Inflammatory macrophage treated with lipopolysaccharide for 1 hour (primary cell): ENCODE measurements at places on chromosomes 1 and 21.

DNA sequence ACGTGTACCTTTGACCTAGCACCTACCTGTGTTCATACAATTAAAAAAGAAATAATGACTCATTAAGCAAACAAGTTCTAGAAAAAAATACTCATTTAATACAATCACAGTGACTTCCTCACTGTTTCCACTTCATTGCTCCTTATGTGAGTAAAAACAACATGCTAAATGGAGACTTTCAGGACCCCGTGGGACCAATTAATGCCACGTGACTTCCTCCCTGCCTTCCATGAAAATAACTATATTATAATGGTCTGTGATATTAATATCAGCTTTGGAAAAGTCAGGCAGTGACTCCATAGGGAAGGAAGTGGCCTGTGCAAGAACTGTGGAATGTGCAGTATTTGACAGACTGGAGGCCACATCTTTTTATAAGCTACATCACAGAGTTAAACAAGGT, 337.8 kb downstream of the HLX start:
- DNase-seq = no peak

DNA sequence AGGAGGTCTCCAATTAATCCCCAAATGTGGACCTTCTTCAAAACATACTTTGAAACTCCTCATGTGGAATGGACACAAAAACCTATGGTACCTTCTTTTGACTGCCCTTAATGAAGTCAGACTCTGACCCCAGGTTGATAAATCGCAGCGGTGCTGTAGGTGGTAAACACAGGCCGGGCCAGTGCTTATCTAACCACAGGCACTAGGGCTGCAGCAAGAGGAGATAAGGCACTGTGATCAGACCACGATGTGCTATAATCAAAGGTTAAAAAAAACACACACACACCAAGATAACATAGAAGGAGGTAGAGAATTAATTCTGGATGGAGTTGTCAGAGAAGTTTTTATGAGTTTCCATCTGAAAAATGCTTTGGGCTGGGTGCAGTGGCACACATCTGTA, 52.3 kb upstream of the SIPA1L2 start:
- no peak for DNase-seq

GRCh38 chr1:29832936-29833335, 596.6 kb downstream of the PTPRU start:
- DNase-seq = no peak

- DNase-seq = no peak
Observed at GRCh38 chr21:20662514-20662913, 335.7 kb upstream of the NCAM2 start.

- DNase-seq = no peak
Observed at GRCh38 chr1:225691861-225692516, 39.1 kb upstream of the ENAH start.

GRCh38 chr21:35231090-35231489, 182.0 kb upstream of the RUNX1 start:
- no peak for DNase-seq

DNA sequence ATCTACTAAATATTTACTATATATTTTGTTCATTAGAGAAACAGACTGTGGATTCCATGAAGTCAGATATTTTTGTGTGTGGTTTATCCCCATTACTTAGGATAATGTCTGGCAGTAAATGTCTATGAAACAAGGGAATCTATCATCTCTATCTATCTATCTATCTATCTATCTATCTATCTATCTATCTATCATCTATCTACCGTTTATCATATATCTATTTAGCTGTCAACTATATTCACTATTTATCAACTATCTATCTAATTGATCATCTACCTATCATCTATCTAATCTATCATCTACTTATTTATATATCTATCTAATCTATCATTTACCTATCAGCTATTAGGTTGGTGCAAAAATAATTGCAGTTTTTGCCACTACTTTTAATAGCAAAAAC, 255.7 kb downstream of the GRIK1 start:
- DNase-seq = no peak

DNA sequence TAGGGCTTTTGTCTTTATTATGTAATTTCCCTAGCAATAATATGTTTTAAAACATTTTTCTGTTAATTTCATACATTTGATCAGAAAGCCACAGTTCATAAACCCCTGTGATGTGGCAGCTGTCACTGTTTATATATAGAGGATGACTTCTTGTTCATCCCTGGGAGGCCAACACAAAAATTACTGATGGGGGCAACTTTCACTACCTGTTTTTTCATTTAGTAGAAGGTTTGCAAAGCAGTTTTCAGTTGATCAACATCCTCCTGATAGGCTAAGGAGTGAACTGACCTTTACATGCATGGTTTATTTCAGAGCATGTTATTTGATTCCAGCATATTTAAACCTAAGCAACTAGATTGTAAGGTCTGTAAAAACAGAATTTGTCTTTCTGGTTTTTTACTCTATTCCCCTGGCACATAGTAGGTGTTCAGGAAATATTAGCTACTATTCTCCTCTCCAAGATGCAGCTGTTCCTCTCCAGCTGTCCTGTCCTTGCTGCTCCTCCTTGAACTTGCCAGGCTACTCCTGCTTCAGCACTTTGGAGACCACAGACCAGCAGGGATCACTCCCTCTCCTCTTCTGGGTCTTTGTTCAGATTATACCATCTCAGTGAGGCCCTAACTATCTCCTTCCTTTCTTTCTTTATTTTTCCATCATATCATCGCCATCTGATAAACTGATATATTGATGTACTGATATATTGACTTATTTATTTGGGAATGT, 54.7 kb downstream of the ROR1 start:
- DNase-seq = no peak

- no peak for DNase-seq
Observed at GRCh38 chr1:89999628-90000027, 4.7 kb downstream of the ZNF326 start.

- DNase-seq = peak; percentile 39
Observed at GRCh38 chr1:59903141-59903754, 23.3 kb downstream of the CYP2J2 start.

GRCh38 chr1:47445823-47446550, 8.1 kb downstream of the FOXD2 start:
- no peak for DNase-seq

GRCh38 chr1:187474336-187474735, 645.6 kb downstream of the PLA2G4A start:
- DNase-seq = no peak

DNA sequence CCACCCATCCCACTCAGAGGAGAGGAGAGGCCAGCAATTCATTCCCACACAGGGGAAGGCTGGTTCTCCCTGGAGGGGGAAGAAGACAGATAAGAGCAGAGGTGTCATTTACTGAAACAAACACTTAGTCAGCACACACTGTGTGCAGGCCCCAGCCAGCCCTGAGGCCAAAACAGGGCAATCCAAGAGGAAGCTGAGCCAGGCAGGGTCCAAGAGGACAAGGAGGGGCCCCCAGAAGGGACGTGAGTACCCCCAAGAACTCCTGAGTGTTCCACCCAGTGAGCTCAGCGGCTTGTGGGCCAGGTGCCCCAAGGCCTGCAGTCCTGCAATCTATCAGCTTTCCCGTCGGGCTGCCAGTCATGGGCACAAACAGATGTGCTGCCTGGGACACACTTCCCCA, 15.8 kb downstream of the ADGRB2 start:
- no peak for DNase-seq

DNA sequence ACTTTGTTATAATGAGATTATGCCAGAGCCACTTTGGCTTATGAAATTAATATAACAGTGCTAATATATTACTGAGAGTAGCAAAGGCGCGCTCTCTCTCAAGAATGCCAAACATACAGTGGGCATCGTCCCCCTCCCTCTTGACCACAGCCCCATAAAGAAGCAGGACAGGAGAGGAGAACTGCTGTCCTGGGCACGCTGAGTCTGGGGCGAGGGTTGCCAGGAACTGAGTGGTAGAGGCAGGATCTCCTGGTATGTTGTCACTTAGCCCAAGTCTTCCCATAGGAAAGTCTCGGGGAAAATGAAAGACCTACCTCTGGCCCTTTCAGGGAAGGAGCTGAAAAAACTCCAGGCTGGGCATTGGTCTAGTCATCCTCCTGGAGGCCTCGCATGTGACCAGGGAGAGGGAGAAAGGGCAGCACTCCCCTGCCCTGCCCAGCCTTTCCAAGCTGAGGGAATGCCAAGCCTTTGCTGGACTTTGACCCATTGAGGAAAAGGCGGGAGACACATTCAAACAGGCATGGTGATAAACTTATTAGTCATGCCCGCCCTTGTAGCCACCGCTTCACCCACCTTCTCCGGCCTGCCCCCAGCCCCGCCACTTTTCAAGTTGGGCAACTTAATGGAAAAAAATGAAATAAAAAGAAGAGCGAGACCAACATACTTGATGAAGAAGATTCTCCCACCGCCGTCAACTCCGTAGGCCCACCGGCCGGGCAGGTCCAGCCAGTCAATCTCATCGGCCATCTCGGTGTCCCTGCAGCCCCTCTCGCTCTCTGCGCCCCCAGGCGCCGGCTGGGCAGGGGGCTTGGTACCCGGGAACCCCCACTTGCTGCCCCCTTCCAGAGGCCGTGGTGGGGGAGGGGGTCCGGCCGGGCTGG, 17.4 kb upstream of the PLEKHA6 start:
- no peak for DNase-seq

DNA sequence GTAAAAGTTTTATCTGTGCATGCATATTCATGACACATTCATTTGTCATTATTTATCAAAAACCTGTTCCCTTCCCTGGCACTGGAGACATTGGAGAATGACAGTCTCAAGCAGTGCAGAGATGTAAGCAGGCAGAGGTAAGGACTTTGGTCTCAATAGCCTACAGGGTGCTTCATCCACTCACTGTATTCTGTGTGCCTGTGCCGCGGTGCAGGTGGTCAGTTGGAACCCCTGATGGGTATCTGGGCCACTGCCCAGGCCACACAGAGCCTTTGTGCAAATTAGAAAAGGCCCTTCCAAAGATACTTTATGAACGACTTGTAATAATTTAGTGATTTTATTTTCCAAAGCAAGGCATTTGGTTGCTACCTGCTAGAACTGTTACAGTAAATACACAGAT, 44.0 kb downstream of the CDC42 start:
- no peak for DNase-seq
